Natural killer cell (primary cell): ENCODE measurements at places on chromosomes 12 and 14. TPM values are rescaled to one million over a fixed set of nuclear protein-coding genes. Genes with fewer than 3 reads are reported as not detected.

- DNase-seq = no peak
Observed at GRCh38 chr12:29431513-29431912, 50.5 kb upstream of the ERGIC2 start.

DNA sequence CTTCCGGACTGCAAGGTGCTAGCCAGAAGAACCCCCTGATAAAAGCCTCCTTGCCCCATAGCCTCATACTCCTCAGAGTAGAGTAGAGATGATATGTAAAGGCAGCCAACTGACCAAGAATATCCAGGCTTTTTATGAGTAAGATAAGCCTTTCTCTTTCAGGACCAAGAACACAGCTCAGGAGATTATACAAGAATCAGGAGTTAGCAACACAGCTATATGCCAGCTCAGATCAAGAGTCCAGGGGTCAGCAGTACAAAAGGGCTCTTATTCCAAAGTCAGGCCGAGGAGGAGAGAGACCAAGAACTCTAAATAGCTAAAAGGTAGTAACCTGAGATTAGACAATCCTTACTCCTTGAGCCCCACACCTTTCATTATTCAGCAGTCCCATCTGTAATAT lies 135.3 kb downstream of the BTG1 start:
- DNase-seq = no peak

DNA sequence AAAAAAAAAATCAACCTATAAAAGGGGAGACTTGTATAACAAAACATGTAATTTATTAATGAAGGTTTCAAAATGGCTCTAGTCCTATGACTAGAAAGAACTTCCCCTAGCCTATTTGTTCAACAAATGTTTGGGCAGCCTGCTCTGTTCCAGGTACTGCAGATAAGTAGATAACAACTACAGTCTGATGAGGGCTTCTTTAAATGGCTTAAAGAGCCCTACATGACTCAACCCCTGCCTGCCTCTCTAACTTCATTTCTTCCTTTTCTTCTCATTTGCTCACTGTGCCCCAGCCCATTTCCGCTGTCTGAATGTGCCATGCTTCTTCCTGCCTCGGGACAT lies 21.5 kb downstream of the ALDH6A1 start:
- DNase-seq = no peak

DNA sequence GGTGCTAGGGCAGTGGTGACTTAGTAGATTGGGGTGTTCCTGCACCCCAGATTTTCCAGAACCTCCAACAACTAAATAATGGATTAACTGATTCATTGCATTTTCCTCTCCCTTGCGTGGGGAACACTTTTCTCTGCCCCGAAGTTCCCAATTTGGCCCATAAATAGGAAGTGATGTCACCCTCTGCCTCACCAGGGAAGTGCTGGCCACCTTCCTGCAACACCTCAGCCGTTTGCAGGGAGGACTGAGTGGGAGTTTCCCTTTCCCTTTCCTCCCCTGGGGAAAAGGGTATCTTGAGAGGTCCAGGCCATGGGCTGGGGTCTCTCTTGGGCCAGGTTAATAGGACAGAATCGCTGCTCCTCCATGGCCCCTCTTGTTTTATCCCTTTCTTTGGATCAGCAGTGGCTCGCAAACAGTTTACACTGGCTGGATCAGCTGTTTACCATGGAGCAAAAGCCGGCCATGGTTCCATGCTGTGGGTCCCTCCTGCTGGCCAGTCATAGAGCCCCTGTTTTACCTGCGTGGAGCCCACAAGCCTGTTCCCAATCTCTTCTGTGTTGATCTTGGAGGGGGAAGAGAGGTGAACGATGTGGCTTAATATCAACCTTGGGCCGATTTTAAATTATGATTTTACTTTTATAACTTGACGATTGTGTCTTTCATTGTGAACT lies 91.6 kb upstream of the VRK1 start:
- DNase-seq = no peak

- no peak for DNase-seq
Observed at GRCh38 chr12:101459642-101460346, 15.3 kb upstream of the SPIC start.

GRCh38 chr14:92382677-92383076 lies 59.7 kb downstream of the SLC24A4 start:
- no peak for DNase-seq

GRCh38 chr14:80965037-80965436 lies 9.6 kb downstream of the TSHR start:
- no peak for DNase-seq

GRCh38 chr14:50821510-50822464 lies 9.2 kb downstream of the NIN start:
- DNase-seq = peak; percentile 67

DNA sequence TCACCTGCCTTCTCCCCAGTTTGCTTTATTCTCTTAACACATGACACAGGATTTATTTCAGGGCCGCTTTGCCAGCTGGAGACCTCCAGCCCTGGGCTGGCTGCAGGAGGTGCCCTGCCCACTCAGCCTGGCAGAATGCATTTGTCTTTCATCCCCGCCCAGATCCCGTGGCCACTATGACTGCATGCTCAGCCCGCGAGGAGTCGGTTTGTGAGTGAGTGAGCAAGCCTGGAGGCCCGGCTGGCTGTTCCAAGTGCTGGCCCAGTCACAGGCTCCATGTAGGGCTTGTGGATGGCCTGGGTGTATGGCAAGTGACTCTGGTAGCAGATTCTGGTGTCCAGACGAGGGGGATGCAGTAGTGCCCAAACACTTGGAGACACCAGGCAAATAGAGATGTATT lies 2.1 kb downstream of the TDP1 start:
- DNase-seq = no peak

DNA sequence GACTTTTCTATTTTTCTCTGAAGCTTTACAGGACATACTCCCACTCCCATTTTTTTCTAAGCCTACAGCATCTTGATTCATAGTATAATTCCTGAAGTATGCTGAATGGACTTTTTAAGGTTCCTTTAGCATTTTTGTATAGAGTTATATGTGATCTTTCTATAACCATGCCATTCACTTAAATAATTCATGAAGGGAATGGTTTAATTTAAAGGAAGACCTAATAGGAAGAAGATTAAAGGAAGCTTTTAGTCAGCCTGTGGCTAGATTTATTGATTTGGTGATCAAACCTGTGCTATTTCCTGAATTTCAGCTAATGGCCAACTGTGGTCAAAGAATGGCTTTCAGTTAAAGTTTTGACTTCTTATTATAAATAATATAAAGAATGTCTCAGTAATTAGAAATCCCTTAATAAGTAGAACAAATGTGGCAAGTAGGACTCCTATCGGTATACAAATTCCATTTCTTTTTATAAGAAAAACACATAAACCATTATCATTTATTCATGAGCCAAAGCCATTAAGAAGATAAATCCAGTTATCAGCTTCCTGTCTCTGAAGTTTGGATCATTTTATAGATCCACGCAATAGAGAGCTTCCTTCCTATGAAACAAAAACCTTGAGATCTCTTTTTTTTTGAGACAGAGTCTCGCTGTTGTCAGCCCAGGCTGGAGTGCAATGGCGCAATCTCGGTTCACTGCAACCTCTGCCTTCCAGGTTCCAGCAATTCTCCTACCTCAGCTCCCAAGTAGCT lies 4.0 kb upstream of the MAPK1IP1L start:
- DNase-seq = no peak

- no peak for DNase-seq
Observed at GRCh38 chr12:107856096-107856495, 81.6 kb downstream of the ASCL4 start.

DNA sequence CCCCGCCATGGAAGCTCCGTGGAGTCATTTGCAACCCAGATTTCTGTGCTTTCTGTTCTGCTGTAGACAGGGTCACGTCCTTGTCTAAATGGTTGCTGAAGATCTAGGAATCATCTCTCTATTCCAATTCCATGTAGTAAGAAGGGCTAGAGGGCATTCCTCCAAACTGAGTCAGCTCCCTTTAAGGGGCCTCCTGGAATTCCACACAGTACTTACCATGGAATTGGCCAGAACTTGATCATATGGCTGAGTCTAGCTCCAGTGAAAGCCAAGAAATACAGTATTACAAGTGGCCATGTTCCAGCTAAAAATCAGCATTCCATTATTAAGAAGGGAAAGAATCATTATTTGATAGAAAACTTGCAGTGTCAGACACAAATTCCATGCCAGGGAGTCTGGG lies 171.9 kb downstream of the PRKCH start:
- DNase-seq = no peak

DNA sequence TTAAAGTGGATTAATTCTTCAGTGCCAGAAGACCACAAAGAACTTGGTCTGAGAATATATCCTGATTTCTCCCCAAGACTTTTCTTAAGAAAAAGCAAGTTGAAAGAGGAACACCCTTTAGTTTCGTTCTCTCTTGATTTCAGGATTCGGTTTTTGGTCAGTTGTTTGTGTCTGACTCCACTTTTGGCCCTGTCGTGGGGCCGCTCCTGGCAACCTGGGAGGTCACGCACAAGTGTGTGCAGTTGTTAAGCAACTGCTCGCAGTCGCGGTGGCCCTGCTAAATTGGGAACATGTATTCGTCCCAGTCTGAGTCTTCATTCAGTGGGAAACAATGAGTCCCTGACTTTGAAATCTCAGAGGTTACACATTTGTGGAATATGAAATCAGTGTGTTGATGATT lies 68.7 kb downstream of the RGS6 start:
- DNase-seq = no peak

DNA sequence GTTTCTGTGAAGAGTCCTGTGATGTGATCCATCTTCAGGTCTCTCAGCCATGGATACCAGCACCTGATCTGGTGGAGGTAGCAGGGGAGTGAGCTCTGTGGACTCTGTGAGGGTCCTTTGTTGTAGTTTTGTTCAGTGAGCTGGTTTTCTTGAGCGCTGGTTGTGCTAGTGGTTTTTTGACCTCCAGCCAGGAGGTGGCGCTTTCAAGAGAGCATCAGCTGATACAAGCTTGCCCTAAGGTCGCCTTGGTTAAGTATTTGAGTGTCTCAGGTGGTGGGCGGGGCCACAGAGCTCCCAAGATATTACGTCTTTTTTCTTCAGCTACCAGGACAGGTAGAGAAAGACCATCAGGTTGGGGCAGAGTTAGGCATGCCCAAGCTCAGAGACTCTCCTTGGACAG lies 139.7 kb downstream of the TTLL5 start:
- no peak for DNase-seq

DNA sequence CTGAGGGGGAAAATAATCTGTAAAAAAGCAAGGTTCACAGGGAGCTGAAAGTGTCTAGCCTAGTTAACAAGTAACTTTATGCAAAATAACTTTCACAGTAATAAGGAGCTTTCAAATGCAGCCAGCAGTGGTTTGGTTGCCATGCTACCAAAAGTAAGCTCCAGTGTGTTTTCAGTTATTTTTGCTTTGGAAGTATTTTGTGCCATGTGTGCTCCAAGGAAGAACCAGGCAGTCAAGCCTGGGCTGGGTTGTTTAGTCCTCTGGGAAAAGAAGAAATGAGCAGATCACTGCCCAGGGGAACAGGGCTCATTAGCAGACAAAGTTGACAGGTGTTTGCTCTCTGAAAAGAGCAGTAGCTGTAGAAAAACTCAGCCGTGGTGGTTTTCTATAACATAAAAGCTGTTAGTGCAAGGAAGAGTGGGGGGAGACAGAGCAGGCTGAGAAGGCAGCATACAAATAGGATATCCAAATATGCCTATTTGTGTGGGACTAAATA lies 92.8 kb upstream of the TMTC2 start:
- DNase-seq = no peak

DNA sequence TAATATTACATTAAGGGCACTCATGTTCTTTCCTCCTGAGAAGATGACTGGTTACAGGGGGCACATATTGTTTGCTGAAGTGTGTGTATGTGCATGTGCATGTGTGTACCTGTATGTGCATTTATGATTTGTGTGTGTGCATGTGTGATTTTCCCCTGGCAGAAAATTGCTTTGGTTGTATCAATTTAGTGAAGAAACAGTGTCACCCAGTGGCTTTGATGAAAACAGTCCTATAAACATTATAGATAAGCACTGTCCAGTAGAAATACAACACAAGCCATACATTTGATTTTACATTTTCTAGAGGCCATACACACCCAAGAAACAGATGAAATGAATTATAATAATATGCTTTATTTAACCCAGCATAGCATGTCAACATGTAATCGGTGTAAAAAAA lies 8.6 kb downstream of the PDE3A start:
- no peak for DNase-seq

DNA sequence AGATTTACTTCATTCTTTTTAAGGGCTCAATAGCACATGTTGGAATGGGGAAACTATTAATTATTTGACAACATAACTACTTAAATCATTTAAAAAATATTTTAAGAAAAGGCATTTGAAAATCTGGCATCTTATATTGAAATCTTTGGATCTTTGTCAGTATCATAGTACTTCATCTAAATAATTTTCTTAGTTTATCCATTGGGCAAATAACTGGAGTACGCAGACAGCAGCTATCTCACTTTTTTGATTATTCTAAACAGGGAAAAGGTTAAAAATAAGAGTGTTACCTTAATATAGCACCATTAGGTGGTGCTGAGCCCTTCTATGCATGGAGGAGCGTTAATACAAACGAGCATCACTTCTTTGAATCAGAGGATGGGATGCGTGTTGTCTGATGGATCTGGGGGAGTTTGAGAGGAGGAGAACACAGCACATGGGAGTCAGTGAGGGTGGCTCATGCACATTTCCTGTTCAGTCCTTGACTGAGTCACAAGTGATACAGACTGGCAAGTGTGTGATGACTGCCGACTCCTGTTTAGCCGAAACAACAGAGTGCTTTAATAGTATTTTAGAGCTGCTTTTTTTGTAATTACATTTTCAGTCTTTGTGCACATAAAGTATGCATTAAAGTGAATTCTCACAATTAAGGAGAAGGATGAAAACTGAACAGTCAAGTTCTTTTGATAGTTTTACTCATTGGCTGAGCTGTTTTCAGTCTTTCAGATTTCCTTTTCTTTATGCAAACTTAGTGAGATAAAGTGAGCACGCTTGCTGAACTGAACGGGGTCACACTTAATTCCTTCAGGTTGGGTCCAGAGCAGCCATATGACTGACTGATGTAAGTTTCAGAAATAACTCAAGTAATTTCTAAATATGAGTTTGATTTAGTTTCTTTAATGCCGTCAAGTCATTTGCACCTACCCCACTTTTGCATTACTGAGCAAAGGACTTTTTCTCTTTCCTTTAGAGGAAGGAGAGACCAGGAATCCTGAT lies 92.7 kb downstream of the DIP2B start:
- no peak for DNase-seq

GRCh38 chr12:44674875-44675274 lies 201.2 kb downstream of the NELL2 start:
- no peak for DNase-seq

SLC38A6 gene
- 7.1 TPM for total RNA-seq

OR4E2 gene
- not detected for total RNA-seq

CLEC6A gene
- total RNA-seq = not detected

FOXG1 gene
- total RNA-seq = not detected
